ENCODE measurements at places on chromosomes 7 and 10.

DNA sequence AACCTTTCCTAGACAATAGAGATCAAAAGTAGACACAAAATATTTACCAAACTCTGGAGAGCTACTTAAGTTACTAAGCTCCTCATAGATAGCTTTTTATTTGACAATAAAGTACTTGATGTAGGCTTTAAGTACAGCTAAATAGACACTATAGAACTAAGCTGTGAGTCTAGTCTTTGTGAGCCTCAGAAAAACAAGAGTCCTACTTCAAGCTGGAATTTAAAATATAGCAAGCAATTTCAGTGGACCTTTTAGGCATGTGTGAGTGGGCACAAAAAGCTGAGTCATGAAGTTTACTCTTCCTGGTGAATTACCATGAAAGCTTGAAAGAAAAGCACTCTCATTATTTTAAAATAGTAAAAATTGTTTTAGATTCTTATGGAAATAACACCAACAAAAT, 76.1 kb downstream of the ADD3 start:
- peaks cover 85% of the 10 kb centered on the region for H3K4me1 ChIP-seq
- H3K27me3 ChIP-seq: no peaks in the 10 kb centered on the region
- H3K4me3 ChIP-seq: no peak overlapping the region
- peak overlapping the region; percentile 9 for H3K27ac ChIP-seq

DNA sequence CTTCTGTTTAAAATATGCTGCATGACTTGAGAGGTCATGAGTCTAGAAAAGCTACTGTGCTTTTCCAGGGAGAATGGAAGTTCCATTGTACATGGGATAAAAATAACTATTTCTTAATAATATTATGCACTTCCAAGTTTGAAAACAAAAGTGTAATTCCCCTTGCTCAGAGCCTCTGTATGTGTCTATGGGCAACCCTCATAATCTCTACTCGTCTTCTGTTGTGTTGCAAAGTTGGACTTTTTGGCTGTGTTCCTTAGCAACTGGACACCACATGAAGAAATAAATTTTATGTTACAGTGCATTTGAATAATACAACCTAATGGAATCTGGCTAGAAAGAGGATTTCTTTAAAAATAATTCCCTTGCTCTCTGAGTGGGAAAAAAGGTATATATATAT, 242.6 kb downstream of the TWIST1 start:
- H3K27me3 ChIP-seq: no peaks in the 10 kb centered on the region
- no peak overlapping the region for H3K4me3 ChIP-seq
- no peaks in the 10 kb centered on the region for H3K36me3 ChIP-seq
- H3K4me1 ChIP-seq: no peaks in the 10 kb centered on the region

- H3K27me3 ChIP-seq: peaks cover 3% of the 10 kb centered on the region
- H3K36me3 ChIP-seq: no peaks in the 10 kb centered on the region
- no peak overlapping the region for H3K4me3 ChIP-seq
- H3K4me1 ChIP-seq: peaks cover 9% of the 10 kb centered on the region
- no peak for DNase-seq
These were observed 31.8 kb upstream of the VCL start for GRCh38 chr10:73965890-73966768.

GRCh38 chr10:31706464-31707092, 222.1 kb downstream of the ARHGAP12 start:
- H3K27me3 ChIP-seq: no peaks in the 10 kb centered on the region
- DNase-seq: no peak
- peaks cover 2% of the 10 kb centered on the region for H3K36me3 ChIP-seq
- H3K4me3 ChIP-seq: no peak overlapping the region

DNA sequence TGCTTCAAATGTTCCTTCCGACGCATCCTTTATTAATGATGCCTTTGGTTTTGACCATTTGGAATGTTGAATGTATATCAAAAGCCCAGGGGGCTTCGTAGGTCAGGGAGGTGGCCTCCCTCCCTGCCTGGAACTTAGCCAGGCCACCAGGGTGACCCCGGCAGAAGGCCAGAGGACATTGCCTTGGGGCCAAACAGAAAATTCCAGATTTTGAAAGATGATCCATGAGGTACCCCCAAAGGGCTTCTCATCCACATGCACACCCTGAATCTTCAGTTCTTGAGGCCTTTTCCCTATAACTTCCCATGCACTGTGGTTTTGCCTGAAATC, 171.7 kb downstream of the ADAM12 start:
- H3K4me3 ChIP-seq: no peak overlapping the region
- DNase-seq: no peak
- no peak overlapping the region for H3K27ac ChIP-seq

DNA sequence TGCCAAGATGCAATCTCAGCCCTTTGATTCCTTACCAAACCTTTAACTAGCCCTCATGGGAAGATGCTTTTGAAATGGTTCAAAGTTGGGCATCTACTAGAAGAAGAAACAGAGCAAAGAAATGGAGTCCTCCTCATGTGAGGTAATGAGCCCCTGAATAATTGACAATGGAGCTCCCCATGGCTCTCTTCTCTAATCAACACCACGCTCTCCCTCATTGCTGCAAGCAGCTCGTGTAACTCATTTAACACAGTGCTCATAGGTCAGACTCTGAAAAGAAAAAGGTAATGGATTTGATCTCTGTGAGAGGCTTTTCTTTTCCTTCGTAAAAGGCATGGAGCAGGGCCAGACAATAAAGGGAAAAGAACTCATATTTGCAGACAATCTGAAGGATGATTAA, 312.8 kb downstream of the PHTF2 start:
- H3K4me3 ChIP-seq: no peak overlapping the region
- peaks cover 11% of the 10 kb centered on the region for H3K27me3 ChIP-seq
- DNase-seq: no peak
- H3K27ac ChIP-seq: no peak overlapping the region
- H3K4me1 ChIP-seq: no peaks in the 10 kb centered on the region

DNA sequence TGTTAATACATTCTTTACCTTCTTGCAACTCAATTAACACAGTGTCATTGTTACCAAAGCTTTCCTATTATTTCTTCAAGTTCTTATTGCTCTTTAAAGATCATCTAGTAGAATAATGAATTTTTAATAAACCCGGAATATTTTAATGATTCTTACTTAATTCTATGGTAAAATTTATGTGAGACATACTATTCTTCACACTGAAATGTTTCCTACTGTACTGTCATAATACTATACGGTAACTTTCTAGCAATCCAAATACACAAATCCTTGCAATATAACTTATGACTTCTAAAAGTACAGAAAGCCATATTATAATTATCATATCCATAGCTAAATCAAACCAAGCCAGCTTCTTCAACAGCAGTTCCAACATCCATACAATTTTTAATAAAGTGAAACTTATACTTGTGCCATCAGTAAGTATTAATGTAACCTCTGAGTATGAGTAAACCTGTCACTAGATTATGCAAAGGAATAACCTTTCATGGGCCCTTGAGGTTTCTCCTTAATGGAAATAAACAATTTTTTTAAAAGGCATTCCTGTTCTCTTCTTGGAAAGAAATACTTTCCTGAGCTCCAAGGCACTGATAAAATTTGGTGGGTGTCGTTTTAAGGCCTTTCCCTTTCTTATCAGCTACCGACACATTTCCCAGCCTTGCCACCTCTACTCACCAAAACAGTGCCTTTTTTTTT, 87.4 kb downstream of the IMMP2L start:
- no peaks in the 10 kb centered on the region for H3K36me3 ChIP-seq
- no peak overlapping the region for H3K4me3 ChIP-seq
- H3K27me3 ChIP-seq: no peaks in the 10 kb centered on the region
- DNase-seq: no peak

DNA sequence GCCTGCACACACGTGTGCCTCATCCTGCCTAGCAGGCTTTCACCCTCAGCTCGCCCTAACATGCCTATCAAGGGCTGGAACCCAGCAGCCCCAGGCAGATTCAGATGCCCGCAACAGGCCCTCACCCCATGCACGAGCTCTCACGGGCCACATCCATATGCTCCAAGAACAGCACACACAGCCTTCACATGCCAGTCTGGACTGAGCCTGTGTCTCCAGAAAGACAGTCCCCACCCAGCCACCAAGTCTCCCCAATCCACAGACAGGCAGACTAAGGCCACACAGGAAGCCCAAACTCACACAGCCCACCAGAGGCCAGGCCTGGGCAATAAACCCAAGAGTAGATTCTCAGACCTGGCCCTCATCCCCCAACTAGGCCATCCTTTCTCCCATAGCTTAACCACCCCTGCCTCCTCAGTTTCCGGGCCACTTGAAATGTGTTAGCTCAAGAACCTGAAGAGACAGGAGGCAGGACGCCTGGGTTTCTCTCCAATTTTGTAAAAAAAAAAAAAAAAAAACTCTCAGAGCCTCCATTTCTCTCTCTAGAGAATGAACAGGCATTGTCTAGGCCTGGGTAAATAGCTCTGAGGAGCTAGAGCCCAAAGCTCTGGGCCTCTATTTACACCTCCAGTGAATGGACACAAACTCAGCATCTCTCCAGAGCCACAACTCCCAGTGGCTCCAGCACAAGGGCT, 6.8 kb downstream of the LDB1 start:
- H3K36me3 ChIP-seq: peaks cover 35% of the 10 kb centered on the region
- peak; percentile 33 for DNase-seq
- peak overlapping the region; percentile 78 for H3K27ac ChIP-seq
- H3K4me1 ChIP-seq: peaks cover 54% of the 10 kb centered on the region

GRCh38 chr10:29746080-29746797, 111.5 kb upstream of the SVIL start:
- no peaks in the 10 kb centered on the region for H3K4me1 ChIP-seq
- DNase-seq: no peak
- no peaks in the 10 kb centered on the region for H3K36me3 ChIP-seq
- H3K27me3 ChIP-seq: peaks cover 8% of the 10 kb centered on the region

- no peak for DNase-seq
- H3K27me3 ChIP-seq: no peaks in the 10 kb centered on the region
- H3K27ac ChIP-seq: no peak overlapping the region
- no peaks in the 10 kb centered on the region for H3K4me1 ChIP-seq
- H3K36me3 ChIP-seq: no peaks in the 10 kb centered on the region
- H3K4me3 ChIP-seq: no peak overlapping the region
These were observed 410.5 kb downstream of the PAXIP1 start for GRCh38 chr7:154592388-154592787.

GRCh38 chr7:638256-639011, 88.1 kb upstream of the DNAAF5 start:
- H3K36me3 ChIP-seq: peaks cover 15% of the 10 kb centered on the region
- no peak overlapping the region for H3K4me3 ChIP-seq
- no peaks in the 10 kb centered on the region for H3K27me3 ChIP-seq
- H3K27ac ChIP-seq: no peak overlapping the region

- peaks cover 19% of the 10 kb centered on the region for H3K36me3 ChIP-seq
- no peak overlapping the region for H3K27ac ChIP-seq
- no peaks in the 10 kb centered on the region for H3K27me3 ChIP-seq
- peaks cover 18% of the 10 kb centered on the region for H3K4me1 ChIP-seq
- no peak overlapping the region for H3K4me3 ChIP-seq
These were observed 51.6 kb downstream of the NUDCD3 start for GRCh38 chr7:44438816-44439215.

DNA sequence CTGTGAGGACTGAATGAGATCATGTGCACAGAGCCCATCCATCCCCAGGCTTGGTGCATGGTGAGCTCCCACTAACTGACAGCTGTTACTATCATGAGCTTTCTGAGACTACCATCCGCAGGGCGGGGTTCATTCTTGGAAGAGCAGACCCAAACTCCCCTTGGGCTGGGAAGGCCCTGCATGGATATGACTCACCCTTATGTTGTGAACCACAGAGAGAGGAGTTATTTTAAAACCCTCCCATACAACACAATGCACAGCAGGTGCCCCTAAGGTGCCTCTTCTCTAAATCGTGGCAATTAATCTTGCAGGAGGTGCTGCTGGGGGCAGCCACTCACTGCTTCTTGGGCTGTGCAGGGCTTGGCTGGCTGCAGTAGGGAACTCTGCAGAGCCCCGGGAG, 219.1 kb downstream of the GFRA1 start:
- no peak for DNase-seq
- no peaks in the 10 kb centered on the region for H3K4me1 ChIP-seq
- no peak overlapping the region for H3K27ac ChIP-seq
- H3K4me3 ChIP-seq: no peak overlapping the region
- no peaks in the 10 kb centered on the region for H3K27me3 ChIP-seq

DNA sequence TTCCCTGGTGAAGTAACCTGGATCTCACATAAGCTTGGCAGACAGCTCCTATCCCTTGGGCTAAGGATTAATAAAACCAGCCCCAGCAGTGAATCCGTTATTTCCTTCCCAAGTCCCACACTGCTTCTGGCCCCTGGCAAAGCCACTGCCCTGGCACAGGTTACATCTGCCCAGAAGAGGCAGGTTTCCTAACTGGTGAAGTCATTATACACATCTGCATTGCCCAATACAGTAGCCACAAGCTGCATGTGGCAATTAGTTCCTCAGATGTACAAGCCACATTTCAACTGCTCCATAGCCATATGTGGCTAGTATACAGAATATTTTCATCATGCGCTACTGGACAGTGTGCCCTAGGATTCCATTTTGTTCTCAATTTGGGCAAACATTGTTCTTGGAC, 273.0 kb downstream of the GRM8 start:
- H3K36me3 ChIP-seq: no peaks in the 10 kb centered on the region
- no peak overlapping the region for H3K4me3 ChIP-seq
- H3K27ac ChIP-seq: no peak overlapping the region
- DNase-seq: no peak

- H3K36me3 ChIP-seq: no peaks in the 10 kb centered on the region
- H3K4me1 ChIP-seq: no peaks in the 10 kb centered on the region
- no peak overlapping the region for H3K4me3 ChIP-seq
- peaks cover 19% of the 10 kb centered on the region for H3K27me3 ChIP-seq
These were observed 2.4 kb downstream of the TRPV6 start for GRCh38 chr7:142883145-142883544.

- H3K4me1 ChIP-seq: no peaks in the 10 kb centered on the region
- H3K4me3 ChIP-seq: no peak overlapping the region
- no peak for DNase-seq
- no peaks in the 10 kb centered on the region for H3K36me3 ChIP-seq
- H3K27me3 ChIP-seq: no peaks in the 10 kb centered on the region
- no peak overlapping the region for H3K27ac ChIP-seq
These were observed 198.2 kb downstream of the PPP1R9A start for GRCh38 chr7:95105627-95106026.

- H3K4me1 ChIP-seq: no peaks in the 10 kb centered on the region
- no peak overlapping the region for H3K27ac ChIP-seq
- peak; percentile 0 for DNase-seq
- H3K36me3 ChIP-seq: no peaks in the 10 kb centered on the region
These were observed 311.9 kb downstream of the TCERG1L start for GRCh38 chr10:130999376-131000202.

- DNase-seq: no peak
- H3K4me3 ChIP-seq: no peak overlapping the region
- no peak overlapping the region for H3K27ac ChIP-seq
- H3K36me3 ChIP-seq: no peaks in the 10 kb centered on the region
These were observed 192.3 kb downstream of the EVX1 start for GRCh38 chr7:27434756-27435400.

GRCh38 chr10:109933984-109934565, 10.8 kb upstream of the XPNPEP1 start:
- H3K4me1 ChIP-seq: peaks cover 40% of the 10 kb centered on the region
- H3K4me3 ChIP-seq: no peak overlapping the region
- DNase-seq: peak; percentile 61
- H3K27me3 ChIP-seq: peaks cover 2% of the 10 kb centered on the region
- peak overlapping the region; percentile 96 for H3K27ac ChIP-seq

Measured in activated CD4-positive, alpha-beta T cell treated with anti-CD3 and anti-CD28 coated beads, Interleukin-2, amount 10 ng/mL, durations not matched to agents 7 days and 5 days (primary cell).